Ammon's horn (tissue), 1 donor: ENCODE measurements at places on chromosomes 6 and 20.
A peak's percentile ranks its signal among the peaks of the same experiment; 100 is the strongest.

DNA sequence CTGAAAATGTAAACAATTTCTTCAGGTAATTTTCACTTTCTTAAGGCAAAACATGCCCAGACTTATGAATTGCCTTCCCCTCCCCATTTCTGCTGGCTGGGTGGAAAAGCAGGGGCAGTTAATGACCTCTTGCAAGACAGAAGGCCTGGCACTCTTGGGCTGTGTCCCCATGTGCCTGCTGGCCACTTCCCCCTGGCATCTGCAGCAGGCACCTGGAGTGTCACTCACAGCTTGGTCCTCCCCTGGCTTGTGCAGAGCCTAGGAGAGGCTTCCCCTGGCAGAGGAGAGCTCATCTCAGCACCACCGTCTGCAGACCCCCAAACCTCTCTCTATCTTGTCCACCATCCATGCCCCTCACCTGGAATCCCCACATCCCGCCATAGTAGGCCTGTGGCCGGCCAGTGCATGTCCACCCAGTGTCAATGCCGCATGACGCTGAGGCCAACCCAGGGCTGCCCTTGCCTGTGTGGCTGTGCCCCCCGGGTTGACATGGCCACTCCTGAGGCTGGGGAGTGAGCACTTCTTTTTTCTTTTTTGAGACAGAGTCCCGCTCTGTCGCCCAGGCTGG is 83.5 kb upstream of the SLC22A23 start:
- DNase-seq, result no peak

GRCh38 chr20:55760586-55760985 is 244.7 kb downstream of the CBLN4 start:
- no peak for DNase-seq

GRCh38 chr6:102918161-102918560 is 1524.7 kb downstream of the GRIK2 start:
- DNase-seq, result no peak

- DNase-seq, result no peak
Measured at GRCh38 chr6:14704383-14705271, 541.2 kb upstream of the JARID2 start.

DNA sequence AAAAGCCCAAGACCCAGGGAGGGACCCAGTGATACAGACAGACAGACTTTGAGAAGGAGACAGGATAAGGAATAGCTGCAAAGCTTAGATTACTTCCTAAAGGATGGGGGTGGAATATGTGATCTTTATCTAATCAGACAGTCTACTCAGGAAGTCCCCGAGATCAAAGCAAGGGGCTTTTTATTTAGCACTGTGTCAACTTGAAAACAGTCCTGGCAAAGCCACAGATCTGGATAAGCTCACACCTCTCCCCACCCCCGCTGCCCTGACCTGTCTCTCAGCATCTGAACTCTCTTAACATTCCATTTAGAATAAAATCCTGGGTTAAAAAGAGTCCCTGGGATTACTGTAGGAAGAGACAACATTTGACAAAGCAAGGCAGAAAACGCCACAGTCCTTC is 101.5 kb downstream of the ISM1 start:
- DNase-seq, result no peak

DNA sequence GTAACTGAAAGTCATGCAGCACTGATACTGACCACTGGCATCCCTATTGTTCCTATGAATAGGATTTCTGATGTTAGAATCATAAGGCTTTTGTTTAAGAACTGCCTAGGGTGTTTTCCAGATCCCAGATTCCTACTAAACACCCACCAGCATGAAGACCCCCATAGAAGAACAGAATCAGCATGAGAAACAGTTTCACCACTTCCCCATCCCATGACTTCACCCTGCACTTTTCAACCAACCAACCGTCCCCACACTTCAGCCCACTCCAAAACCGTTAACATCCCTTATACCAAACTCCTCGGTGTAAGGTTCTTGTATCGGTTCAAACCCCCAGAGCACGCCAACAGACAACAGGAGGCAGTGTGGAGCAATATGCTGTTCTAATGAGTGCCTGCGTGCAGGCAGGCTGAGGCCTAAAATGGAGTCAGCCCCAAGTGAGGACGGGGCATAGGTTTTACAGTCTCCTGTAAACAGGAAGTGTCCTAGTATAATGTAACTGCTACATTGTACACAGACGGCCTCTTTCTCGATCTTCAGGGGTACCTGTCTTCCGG is 11.4 kb upstream of the SSTR4 start:
- no peak for DNase-seq

DNA sequence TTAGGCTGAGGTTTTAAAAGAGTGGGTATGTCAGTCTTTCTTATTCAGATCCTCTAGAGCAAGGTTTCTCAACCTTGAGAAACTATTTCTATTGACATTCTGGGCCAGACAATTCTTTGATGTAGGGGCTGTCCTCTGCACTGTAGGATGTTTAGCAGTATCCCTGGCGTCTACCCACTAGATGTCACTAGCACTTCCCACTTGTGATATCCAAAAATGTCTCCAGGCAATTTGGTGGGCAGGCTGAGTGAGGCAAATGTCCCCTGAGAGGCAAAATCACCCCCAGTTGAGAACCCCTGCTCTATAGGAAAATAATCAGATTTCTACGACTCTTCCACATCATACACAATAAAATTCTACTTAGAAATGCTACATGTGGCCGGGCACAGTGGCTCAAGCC is 7.7 kb upstream of the ZKSCAN8 start:
- peak; percentile 45 for DNase-seq

- no peak for DNase-seq
Measured at GRCh38 chr6:29520232-29520631, 32.5 kb upstream of the MAS1L start.

DNA sequence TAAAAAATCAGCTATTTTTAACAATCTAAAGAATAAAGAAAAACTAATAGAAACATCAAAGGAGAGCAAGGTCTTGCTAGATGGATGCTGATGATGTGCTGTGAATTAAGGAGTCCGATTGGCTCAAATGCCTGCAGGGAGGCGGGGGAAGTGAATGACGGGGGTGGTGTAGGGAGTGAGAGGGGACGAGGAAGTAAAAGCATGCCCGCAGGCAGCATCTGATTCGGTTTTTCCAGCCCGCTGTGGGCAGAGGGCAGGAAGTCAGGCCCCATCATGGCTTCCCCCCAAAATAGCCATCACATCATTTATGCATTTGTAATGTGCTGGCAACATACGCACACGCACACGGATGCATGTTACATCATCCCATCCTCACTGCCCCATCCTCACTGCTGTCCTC is 10.3 kb downstream of the RSPO4 start:
- DNase-seq, result no peak

DNA sequence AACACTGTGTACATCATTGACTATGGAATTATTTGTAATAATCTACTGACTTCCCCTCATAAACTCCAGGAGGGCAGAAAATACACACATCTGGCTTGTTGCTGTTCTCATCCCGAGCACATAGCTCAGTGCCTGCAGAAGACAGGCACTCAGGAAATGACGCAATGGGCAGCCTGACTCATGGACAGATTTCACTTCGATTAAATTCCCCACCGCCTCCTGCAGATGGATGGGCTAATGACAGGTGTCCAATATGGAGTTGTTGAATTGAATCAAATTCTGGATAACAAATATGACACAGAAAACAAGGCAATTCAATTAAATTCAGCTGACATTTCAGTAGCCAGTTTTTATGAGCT is 9.1 kb downstream of the ANKRD60 start:
- no peak for DNase-seq

GRCh38 chr6:3340894-3341293 is 82.1 kb downstream of the PSMG4 start:
- no peak for DNase-seq

GRCh38 chr20:62762801-62763368 is 33.4 kb upstream of the MRGBP start:
- DNase-seq, result no peak
